T1000 (cell line): ENCODE measurements at places on chromosomes 2 and 18.

- DNase-seq: no peak
Observed at GRCh38 chr2:86054535-86055082, 51.1 kb downstream of the POLR1A start.

DNA sequence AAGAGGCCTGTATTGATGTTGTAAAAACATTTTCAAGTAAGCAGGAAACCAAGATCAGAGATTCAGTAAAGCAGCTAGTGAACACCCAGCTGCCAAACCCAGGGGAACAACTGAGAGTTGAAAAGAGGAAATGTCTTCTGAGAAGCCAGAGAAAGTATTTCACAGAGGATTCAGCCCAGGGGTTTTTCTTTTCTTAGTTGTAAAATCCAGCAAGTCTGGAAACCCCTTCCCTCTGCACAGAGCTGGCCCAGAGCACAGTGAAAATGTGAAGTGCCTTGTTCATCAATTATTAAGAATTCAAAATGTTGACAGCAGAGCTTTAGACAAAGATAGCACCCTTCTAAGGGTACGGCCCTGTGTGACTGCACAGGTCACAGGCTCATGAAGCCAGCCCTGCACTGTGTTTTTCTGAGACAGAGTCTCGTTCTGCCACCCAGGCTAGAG, 28.4 kb downstream of the AFF3 start:
- no peak for DNase-seq

DNA sequence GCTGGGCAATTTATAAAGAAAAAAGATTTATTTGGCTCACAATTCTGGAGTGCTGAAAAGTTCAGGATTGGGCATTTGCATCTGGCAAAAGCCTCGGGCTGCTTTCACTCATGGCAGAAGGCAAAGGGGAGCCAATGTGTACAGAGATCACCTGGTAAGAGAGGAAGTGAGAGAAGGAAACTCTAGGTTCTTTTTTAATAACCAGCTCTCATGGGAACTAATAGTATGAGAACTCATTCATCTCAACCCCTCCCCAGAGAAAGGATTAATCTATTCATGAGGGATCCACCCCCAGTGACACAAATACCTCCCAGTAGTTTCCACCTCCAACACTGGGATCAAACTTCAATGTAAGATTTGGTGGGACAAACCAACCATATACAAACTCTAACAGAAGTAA, 129.0 kb downstream of the EVA1A start:
- DNase-seq: no peak

DNA sequence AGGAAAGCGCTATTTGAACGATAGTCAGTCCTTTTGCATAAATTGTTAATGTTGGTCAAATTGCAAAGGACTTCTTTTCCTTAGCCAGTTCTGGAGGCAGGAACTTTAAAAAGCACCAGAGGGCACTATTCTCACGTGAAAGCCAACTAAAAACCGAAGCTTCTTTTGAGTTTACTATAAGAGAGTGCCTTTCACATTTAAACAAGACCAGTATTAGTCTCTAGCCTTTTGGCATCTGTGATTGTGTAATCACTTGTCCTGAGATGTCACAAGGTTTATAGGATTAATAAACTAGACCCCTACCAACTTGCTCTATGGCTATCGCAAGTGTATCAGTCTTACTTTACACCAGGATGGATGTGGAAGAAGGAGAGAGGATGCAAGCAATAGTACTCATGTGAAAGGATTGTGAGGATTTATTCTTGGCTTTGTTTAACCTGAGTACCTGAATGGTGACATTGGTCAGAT, 14.4 kb upstream of the STAT4 start:
- DNase-seq: peak; percentile 21

- no peak for DNase-seq
Observed at GRCh38 chr2:222424729-222425671, 657 bp downstream of the SGPP2 start.

- DNase-seq: no peak
Observed at GRCh38 chr2:69779258-69780001, 37.5 kb downstream of the ANXA4 start.

- no peak for DNase-seq
Observed at GRCh38 chr2:234075518-234075915, 25.0 kb downstream of the SPP2 start.

DNA sequence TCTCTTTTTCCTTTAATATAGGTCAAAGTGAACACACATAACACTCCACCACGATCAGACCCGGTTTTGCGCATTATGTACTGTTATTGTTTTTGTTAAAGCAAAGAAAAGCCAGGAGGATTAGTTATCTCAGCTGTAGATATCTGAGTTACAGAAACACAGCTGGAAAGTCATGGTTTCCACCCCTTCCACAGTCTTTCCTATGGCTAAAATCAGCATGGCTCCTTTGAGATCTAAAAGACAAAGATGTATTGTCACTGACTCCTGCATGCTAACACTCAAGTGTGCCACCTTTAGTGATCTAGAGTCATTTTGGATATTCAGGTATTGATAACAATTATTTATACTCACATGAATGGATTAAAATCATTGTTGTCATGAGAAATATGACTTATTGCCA, 260.0 kb downstream of the FIGN start:
- DNase-seq: no peak

GRCh38 chr2:221513232-221513631, 58.9 kb downstream of the EPHA4 start:
- no peak for DNase-seq

GRCh38 chr2:174691201-174691779, 73.0 kb downstream of the CHRNA1 start:
- DNase-seq: no peak

GRCh38 chr2:149488706-149489440, 98.7 kb downstream of the MMADHC start:
- no peak for DNase-seq

DNA sequence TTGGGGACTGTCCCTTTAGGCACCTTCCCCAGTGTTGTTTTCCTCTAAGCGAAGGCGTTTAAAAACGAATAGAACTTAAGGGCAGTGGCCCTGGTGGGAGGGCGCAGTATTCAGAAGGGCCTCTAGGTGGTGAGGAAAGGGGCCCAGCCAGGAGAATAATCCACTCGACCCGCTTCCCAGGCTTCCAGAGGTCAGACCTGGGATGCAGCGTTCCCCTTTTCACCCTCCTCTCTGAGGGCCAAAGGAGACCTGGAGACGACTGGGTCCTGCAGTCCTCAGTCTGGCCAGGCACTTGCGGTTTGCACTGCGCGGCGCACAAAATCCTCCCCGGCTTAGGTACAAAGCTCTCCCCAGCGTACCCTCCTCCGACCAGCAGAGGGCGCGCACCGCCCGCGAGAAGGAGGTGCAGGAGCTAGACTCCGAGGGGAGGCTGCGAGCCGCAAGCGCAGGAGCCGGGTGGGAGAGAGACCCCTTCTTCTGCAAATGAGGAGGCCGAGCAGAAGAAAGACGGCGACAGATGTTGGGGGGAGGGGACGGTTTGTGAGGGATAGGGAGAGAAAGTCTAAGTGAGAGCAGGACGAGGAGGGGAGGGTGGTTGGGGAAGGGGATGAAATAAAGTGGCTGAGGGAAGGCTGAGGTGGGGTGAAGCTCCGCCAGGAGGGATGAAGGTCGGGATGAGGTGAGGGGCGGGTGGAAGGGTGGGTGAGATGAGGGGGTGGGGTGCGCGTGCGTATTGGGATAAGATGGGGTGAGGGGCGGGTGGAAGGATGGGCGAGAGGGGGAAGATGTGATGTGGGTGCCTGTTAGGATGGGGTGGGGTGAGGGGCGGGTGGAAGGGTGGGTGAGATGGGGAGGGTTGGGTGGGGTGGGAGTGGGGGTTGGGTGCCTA, 4.9 kb downstream of the FEV start:
- peak; percentile 23 for DNase-seq

- no peak for DNase-seq
Observed at GRCh38 chr18:11091746-11092145, 57.6 kb downstream of the PIEZO2 start.

- DNase-seq: peak; percentile 15
Observed at GRCh38 chr2:31523871-31524492, 56.8 kb downstream of the SRD5A2 start.

DNA sequence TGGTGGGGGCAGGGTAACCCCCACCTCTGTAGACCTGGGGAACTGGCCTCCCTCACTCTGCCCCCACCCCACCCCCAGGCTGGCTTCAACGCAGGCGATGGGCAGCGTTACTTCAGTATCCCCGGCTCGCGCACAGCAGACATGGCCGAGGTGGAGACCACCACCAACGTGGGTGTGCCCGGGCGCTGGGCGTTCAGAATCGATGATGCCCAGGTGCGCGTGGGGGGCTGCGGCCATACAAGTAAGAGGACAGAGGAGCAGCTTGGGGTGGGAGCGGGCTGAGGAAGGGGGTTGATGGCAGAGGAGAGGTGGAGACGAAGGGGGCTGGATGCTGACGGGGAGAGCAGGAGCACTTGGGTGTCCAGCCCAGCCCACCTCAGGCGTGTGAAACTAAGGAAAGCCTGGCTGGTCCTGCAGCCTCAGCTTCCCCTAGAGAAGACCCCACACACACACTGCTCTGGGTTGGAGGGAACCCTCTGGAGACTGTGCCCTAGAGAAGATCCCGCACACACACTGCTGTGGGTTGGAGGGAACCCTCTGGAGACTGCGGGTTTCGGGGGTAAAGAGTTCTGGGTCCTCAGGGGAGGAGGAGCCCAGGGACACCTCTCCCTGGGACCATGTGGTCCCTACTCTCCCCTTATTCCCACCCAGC, 36.2 kb downstream of the SNED1 start:
- no peak for DNase-seq

- DNase-seq: no peak
Observed at GRCh38 chr2:159075727-159076126, 107.3 kb downstream of the TANC1 start.

DNA sequence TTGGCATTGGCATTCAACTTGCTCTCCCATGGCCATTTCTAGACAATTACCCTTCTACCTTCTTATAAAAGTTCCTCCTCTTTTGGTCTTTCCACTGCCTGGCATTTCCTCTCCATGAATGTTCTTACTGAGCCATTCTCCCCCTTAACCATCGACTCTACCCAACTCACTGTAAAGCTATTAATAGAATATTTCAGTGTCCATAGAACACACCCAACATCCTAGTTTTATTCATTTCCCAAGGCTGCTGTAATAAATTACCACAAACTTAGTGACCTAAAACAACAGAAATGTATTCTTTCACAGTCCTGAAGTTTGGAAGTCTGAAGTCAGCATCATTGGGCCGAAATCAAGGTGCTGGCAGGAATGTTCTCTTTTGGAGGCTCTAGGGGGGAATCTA, 170.0 kb upstream of the ATP5MC3 start:
- no peak for DNase-seq

DNA sequence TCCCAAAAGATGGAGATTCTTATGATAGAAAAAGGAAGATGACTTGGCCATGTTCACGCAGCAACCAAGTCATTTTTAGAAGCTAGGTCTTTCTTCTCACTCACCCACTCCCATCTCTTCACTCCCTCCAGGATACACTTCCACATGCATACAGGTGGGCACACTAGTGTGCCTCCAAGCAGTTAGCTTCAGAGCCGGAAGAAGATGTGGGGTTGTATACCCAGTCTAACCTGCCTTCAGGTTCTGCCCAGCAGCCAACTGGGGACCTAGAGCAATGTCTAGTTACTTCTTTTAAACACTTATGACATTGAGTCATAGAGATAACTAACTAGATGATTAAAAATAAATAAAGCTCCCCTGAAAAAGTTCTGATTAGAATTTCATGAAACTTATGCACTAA, 21.8 kb upstream of the TANK start:
- no peak for DNase-seq

DNA sequence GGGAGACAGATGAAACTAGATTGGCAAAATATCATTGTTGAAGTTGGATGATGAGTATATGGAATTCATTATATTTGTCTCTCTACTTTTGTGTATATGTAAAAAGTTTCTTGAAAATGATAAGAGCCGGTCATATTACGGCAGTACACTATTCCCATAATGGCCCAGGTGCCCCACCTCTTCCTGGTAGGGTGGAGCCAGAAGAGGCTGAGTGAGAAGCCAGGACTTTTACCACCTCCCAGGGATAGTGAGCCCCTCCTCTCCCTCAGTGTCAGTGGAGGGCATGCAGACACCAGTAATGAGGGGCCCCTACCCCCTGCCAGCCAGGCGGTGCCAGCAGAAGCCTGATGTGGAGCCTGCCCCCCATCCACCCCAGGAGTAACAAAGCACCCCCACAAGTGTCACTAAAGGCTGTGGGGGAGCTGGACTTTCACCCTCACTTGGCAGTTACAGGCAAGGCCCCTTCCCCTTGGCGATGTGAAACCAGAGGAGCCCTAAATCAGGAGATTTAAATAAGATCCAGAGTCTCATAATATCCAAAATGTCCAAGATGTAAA, 198.9 kb upstream of the RBBP8 start:
- DNase-seq: no peak

DNA sequence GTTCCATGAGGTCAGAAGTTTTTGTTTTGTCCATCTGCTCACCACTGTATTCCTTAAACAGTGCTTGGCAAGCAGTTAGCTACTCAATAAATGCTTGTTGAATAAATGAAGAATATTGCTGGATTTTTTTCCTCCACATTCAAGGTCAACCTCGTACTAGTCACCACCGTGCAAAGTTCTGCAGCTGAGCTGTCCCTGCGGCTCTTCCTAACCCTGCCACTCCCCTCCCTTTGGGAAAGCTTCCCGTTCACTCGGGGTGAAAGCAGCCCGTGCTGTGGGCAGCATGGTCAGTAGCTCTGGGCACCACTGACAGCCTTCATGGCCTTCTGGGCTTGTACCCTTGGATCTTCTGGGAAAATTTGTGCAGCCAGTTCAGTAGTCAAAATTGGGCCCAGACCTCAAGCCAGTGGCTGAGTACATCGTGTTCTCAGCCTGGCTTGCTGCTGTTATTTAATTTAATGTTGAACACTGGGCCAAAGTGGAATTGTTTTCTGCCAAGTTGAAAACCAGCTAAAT, 469.3 kb upstream of the RAB12 start:
- DNase-seq: no peak
